ENCODE measurements at places on chromosomes 16 and 17. TPM values are rescaled to one million over a fixed set of nuclear protein-coding genes. Genes with fewer than 3 reads are reported as not detected.

Gene CDH15
- total RNA-seq = 0.14 TPM

DNA sequence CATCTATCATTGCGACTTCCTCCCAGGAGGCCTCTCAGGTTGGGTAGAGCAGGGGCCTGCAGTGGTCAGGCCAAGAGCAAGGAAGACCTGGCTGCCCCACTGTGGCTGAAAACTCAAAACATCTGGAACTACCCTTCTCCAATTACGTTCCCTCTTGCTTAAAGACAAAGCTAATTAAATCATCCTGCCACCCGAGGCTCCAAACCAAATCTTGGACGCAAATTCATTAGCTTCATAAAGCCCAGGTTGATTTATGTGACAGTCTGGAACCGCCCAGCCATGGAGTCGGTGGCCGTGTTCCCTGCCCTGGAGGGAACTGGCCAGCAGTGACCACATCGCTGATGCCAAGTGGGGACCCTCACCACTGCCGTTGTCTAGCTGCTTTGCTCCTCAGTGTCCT, 21.4 kb downstream of the GRIN2C start:
- DNase-seq = no peak
- no peaks in the 10 kb centered on the region for H3K27me3 ChIP-seq
- H3K36me3 ChIP-seq = peaks cover 4% of the 10 kb centered on the region
- H3K4me3 ChIP-seq = no peak overlapping the region
- H3K27ac ChIP-seq = no peak overlapping the region

GRCh38 chr16:16175296-16175695, 48.0 kb downstream of the ABCC6 start:
- peak; percentile 46 for DNase-seq
- H3K27me3 ChIP-seq = no peaks in the 10 kb centered on the region
- H3K36me3 ChIP-seq = no peaks in the 10 kb centered on the region
- H3K4me1 ChIP-seq = no peaks in the 10 kb centered on the region
- no peak overlapping the region for H3K4me3 ChIP-seq

DNA sequence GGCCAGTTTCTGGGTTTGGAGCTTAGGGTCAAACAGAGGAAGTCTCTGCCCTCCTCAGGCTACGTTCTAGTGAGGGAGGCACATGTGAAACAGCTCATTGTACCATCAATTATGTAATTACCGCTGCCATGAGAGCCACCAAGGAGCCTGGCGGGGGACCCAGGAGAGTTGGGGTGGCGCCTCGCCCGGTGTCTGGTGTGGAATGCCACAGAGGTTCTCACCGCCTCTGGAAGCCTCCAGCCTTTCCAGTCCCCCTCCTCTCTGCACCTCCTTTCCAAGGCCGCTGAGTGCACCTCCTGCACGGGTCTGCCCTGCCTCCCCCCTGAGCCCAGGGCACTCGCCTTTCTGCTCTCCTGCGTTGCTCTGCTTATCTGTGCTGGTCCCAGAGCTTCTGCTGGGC, 51.4 kb downstream of the SREBF1 start:
- no peaks in the 10 kb centered on the region for H3K27me3 ChIP-seq
- no peak for DNase-seq
- H3K36me3 ChIP-seq = no peaks in the 10 kb centered on the region
- no peak overlapping the region for H3K4me3 ChIP-seq
- no peak overlapping the region for H3K27ac ChIP-seq

- H3K27ac ChIP-seq = no peak overlapping the region
- DNase-seq = no peak
- H3K4me3 ChIP-seq = no peak overlapping the region
- no peaks in the 10 kb centered on the region for H3K4me1 ChIP-seq
- H3K36me3 ChIP-seq = no peaks in the 10 kb centered on the region
These were observed 63.4 kb downstream of the LMF1 start for GRCh38 chr16:907361-907760.

- no peaks in the 10 kb centered on the region for H3K36me3 ChIP-seq
- H3K4me1 ChIP-seq = no peaks in the 10 kb centered on the region
- no peak overlapping the region for H3K4me3 ChIP-seq
These were observed 9.3 kb upstream of the KRT17 start for GRCh38 chr17:41633556-41634199.

Gene CACNG3
- not detected for total RNA-seq

DNA sequence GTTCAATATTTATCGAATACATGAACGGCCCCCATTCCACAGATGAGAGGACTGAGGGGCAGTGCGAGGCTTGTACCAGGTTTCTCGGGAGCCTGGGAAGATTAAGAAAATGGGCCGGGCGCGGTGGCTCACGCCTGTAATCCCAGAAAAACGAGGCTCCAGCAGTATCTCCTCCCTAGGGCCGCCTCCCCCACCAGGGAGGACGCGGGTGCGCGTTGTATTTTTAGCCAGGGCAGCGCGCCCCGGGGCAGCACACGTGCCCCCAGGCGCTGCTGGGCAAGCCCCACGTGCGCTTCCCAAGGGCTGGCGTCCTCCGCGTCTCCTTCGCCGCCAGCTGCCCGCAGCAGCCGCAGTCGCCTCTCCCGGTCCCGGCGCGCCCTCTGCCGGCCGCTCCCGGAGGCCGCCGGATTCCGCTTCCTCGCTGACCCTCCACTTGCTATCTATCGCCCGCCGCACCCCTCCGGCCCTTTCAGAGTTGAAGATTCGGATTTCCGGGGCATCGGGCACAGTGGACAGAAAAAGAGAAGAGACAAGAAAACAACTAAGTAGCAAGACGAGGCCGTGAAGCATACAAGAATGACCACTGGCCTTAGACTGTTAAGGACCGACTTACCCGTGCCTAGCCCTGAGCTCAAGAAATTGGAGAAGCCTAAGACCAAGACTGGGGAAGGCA, 1.9 kb upstream of the YBX2 start:
- no peak overlapping the region for H3K4me3 ChIP-seq
- DNase-seq = peak; percentile 83
- no peaks in the 10 kb centered on the region for H3K36me3 ChIP-seq
- no peaks in the 10 kb centered on the region for H3K27me3 ChIP-seq
- H3K4me1 ChIP-seq = no peaks in the 10 kb centered on the region
- no peak overlapping the region for H3K27ac ChIP-seq

DNA sequence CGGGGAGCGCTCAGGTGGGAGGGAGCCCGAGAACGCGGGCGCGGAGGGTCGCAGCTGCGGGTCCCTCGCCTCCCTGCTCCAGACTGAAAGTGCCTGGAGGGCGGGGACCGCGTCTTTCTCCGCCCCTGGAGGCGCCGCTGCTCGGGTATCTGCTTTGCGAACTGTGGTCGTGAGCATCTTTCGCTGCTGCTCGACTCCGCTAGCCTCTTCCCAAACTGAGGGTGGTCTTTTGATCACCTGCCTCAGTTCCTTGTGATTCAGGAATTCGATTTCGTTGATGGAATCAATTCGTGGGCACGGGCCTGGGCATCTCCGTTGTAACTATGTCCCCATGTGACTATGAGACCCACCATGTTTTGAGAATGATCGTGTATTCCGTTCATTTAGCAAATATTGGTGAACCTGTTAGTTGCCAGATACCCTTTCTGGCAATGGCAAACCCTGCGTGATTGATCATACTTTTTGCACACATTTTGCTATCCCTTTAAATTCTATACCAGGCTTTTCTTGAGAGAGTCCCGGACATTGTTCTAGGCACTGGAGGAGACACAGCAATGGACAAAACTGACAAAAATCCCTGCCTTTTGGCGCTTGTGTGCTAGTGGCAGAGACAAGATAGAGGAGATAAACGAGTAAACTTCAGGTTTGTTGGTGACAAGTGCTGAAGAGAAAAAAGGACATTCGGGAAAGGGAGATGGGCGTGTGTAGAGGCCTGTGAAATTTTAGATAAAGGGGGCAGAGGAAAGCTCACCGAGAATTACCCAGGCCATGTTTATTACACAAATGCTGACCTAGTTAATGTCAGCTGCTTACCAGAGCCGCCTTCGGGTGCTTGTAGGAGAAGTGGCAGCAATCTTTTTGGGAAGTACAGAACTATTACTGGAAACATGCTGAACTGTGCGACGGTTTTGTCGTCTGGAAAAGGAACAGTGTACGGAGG, 948 bp downstream of the UTP18 start:
- peak overlapping the region; percentile 99 for H3K4me3 ChIP-seq
- no peaks in the 10 kb centered on the region for H3K27me3 ChIP-seq
- peak overlapping the region; percentile 95 for H3K27ac ChIP-seq
- peaks cover 40% of the 10 kb centered on the region for H3K4me1 ChIP-seq
- H3K36me3 ChIP-seq = no peaks in the 10 kb centered on the region
- DNase-seq = no peak

DNA sequence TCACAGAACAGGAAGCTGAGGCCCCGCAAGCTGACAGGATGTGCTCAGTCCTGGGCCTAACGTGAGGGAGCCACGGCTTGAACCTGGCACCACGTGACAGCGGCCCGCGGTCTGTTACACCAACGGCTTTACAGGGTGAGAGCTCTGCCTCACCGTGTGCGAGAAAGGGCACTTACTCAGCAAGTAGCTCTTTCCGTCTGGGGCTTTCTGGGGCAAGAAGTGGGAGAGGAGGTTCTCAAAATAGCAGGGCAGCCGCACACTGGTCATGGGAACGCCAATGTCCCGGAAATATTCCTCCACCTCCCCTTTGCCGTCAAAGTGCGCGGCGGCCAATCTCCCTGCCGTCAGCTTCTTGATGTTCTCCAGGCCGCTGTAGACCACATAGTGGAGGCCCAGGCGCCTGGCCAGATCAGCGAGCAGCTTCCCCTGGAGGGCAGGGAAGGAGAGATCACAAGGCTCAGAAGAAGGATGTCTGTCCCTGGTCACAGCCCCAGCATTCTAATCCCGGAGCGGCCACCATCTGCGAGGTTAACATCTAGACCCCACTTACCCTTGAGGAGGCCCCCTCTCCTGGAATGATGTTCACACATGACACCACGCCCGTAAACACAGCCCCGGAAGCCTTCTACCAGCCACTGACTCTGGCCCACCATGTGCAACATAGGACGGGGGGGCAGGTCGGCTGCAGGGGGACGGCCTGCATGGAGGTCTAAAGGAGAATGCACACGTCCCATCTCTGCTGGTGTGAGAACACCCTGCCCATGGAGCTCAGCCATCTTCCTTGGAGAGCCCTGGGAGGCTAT, 8.2 kb downstream of the NMRAL1 start:
- H3K36me3 ChIP-seq = peaks cover 44% of the 10 kb centered on the region
- no peak for DNase-seq
- H3K27me3 ChIP-seq = no peaks in the 10 kb centered on the region
- H3K4me3 ChIP-seq = no peak overlapping the region
- H3K4me1 ChIP-seq = no peaks in the 10 kb centered on the region
- peak overlapping the region; percentile 33 for H3K27ac ChIP-seq

All from right lobe of liver (tissue), 6 donors.